ENCODE measurements at places on chromosomes 5 and 9. TPM values are rescaled to one million over a fixed set of nuclear protein-coding genes. Genes with fewer than 3 reads are reported as not detected.

Gene IL9
- not detected for total RNA-seq

Gene FBP2
- total RNA-seq: not detected

Gene NR4A3
- total RNA-seq: 42.2 TPM

Gene TMC1
- total RNA-seq: 0.36 TPM

Gene FRRS1L
- 12.8 TPM for total RNA-seq

Gene CCL21
- total RNA-seq: not detected

Gene SH2D3C
- total RNA-seq: 22.6 TPM

Gene SH3RF2
- total RNA-seq: 3.0 TPM

DNA sequence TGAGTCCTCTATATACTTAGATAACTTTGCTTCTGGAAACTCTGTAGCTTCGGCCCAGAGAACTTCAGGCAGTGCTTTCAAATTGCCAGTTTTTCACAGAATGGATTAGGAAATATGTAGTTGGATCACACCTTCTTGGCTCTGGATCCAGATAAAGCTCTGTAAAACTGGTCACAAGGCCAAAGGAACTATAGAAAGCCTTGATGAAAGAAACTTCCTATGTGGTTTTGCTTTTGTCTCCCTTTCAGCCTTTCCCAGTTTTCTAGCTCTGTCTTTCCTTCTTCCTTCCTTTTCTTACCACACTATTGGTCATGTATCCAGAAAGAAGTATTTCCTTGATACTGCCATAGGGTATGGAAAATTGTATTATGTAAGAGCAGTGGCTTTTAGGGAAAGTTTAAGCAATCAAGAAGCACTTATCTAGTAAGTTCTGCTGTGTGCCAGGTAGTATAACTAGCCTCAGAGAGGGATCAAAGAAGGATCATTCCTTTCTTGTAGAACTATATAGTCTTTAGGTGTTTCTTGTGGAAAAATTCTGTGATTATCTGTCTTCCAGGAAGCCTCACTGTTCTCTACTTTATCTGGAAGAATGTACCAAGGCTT lies 6.3 kb downstream of the GPR21 start:
- no peak for DNase-seq

DNA sequence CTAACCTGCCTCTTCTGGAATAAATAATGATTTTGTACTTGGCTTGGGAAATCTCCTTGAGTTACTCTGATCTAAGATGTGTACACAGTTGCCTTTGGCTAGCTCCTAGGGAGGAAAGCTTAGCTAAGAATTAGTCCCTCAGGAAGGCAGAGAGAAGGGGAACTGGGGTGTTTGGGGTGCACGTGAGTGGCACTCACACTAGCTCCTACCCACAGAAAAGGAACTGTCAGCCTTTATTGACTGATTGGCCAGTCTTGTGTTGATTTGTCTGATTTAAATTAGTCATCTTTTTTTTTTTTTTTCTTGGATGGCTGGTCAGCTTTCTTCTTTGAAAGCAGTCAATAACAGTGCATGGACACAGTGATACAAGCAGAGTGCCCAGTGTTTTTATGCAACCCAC lies 107.7 kb downstream of the DMRT2 start:
- no peak for DNase-seq

DNA sequence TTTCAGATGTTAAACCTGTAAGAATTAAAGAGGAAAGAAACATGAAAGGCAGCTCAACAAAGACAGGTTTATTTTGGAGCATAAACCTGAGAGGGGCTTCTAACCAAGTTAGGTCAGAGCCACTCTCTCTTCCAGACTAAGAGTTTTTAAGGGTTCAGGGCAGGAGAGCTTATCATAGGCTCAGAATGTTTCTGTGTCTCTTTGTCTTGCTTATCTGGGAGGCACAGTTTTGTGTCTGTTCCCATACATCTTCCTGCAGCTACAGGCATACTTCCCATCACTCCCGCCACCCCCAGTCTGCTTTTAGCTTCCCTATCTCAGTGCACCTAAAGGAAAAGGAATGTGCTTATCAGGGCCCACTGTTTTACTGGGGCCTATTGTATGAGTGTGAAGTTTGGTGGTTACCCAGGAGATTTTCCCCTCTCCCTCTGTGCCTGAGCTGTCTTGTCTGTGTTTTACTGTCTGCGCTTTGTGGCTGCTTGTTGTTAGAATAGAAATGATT lies 21.9 kb downstream of the CD14 start:
- DNase-seq: no peak

GRCh38 chr5:5751987-5752386 lies 329.5 kb downstream of the ICE1 start:
- DNase-seq: no peak

GRCh38 chr9:105443121-105443520 lies 4.7 kb upstream of the FSD1L start:
- DNase-seq: no peak

GRCh38 chr5:88659529-88660263 lies 223.3 kb downstream of the MEF2C start:
- peak; percentile 56 for DNase-seq

DNA sequence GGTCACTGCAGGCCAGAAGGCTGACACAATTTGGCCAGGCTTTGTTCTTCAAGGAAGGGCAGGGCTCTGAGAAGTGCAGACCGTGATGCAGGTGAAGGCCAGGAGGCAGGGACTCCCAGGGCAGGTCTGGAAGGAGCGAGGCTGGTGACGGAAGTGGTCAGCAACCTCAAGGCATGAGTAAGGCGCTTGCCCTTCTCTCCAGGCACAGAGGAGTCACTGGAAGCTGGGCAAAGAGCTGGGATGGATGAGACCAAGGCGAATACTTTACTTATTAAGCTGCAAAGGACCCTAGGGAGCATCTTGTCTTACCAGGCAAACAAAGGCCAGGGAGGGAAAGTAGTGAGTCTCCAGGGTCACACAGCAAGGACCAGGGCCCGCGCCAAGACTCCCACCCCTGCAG lies 18.6 kb downstream of the IRF1 start:
- peak; percentile 12 for DNase-seq

- no peak for DNase-seq
These were observed 413.2 kb downstream of the ACTL7B start for GRCh38 chr9:108442627-108443018.

- DNase-seq: no peak
These were observed 22.0 kb downstream of the GLRX start for GRCh38 chr5:95800553-95800952.

DNA sequence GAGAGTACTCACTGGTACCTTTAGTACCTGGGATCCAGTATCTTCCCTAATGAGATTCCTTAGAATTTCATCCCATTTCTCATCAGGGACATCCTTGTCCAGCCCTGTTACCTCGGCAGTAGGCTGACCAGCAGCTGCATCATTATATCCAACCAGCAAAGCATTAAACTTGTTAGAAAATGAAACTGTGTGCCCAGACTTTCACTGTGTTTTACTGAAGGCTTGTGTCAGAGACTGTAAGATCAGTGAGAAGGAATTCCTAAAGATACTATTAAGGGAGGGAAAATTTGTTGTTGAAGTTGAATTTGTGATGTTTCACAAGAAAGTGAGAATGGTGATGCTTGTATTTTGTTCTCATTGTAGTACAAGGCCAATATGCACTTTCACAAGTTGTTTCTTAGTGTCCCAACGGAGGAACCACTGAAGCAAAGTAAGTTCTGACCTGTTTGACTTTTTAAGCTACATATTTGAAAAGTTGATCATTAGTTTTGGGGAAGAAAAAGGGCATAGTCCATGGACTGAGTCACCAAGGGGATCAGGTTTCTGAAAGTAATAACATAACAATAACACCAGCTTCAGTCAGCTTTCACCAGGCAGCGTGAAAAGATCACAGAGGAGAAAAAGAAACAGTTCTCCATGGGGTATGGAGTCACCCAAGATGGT lies 48.8 kb downstream of the GRAMD2B start:
- DNase-seq: no peak

DNA sequence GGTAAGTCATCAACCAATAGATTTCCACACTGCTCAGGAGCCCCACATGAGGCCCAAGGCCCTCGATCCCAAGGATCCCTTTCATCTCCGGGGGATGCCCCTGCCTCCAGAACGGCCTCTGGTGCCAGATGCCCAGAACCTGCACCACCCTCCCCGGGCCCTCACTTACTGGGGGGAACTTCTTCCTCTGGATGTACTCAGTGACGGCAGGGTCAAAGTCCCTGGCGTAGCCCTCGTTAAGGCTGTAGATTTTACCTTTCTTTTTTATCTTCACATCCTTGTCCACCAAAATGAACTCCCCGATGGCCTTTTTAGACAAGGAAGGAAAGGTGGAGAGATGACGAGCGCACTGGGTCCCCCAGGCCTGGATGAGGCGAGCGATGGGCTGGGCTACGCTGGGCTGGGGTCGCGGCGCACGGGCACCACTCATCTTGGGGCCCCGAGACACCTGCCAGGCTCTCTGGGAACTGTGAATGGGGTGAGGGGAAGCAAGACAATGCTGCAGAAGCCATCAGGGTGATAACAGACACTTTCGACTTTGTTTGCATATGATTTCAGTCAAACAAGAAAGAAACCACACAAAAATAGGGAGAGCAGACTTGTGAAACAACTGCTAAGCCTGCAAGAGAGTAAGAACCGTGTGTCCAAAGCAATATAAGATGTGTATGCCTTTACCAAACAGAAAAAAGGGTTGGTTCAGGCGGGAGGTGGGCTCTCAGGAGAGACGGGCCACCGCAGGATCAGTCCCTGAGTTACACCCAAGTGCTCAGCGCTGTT lies 13.2 kb upstream of the FBP2 start:
- no peak for DNase-seq

GRCh38 chr9:33265211-33265865 lies 489 bp downstream of the CHMP5 start:
- DNase-seq: no peak

DNA sequence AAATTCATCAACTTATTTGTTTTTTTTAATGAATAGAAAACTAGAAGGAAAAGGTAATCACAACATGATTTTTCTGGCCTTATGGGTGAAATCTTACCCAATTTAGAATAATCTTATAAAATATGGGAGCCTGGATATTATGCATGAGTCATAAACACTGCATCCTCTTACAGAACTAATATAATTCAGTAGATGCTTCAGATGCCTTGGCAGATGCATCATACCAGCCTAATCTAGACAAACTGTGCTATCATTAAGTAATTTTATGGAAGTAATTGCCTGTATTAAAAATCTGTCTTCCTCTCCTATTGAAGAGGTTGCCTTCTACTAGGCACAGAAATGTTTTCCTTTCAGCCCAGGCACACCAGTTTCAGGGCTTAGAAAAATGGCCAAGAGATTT lies 2384.6 kb upstream of the WWC1 start:
- DNase-seq: no peak

DNA sequence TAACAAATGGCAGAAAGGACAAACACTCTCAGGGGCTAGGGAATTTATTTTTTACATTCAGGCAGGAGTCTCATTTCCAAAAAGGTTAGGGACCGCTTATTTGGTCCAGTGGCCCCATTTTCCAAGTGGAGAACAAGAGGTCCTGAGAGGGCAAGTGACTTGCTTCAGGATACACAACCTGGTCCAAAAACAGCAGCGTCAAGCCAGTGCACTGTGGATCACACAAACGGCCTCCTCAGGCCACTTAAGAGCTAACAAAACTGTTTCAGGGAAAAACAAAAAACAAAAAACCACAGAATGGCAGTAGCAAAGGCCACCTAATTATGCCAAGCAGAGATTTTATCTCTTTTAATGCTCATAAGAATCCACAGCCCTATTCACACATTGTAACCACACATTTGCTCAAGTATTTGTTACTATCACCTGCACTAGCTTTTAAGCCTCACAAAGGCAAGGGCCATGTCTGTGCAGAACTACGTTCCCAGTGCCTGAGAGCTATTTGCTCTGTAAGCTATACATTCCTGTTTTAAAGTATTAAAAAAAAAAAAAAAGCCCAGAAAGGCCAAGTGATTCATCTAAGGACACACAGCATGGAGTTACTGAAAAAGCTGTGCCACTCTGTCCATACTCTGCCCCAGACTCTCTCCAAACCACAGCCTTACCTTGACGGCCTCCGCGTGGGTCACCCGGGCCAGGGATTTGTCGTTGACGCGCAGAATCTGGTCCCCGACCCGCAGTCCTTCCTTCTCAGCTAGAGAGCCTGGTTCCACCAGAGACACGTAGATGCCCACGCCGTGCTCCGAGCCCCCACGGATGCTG lies 1.5 kb downstream of the WHRN start:
- DNase-seq: no peak

- DNase-seq: no peak
These were observed 782.8 kb upstream of the NUDT12 start for GRCh38 chr5:104345222-104346016.

DNA sequence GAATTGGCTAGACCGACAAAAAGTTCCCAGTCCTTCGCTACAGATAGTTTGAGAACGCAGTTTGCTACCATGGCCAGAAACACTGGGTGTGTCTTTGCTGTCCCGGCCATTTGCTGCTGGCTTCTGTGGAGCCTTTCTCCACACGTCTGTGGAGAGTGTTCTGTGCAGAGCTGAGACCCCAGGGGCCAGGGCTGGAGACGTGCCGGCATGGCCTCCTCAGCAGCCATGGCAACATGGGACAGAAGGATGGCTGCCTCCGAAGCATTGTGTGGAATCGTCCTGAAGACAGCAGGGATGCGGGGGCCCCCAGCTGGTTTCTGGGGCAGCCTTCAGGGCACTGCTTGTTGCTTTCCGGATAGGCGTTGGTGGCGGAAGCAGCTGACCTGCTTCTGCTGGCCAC lies 142.8 kb downstream of the GADD45G start:
- DNase-seq: no peak

DNA sequence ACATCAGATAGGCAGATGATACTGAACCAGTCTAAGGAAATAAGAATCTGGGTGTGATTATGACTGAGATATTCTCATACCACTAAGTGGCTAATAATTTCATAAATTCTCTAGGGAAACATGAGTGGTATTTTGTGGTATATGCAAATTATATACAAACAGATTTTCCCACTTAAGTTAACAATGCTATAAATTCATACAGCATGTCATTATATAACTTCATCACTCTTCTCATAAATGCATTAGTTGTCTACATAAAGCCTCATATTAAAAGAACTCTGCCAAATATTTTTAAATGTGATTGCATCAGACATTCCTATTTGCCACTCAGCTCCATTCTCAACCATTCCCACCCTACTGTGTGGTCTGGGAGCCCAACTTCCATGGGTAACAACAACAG lies 226.5 kb downstream of the TLE1 start:
- no peak for DNase-seq

- no peak for DNase-seq
These were observed 53.1 kb downstream of the HCN1 start for GRCh38 chr5:45643056-45643455.

GRCh38 chr9:91428436-91428835 lies 4.8 kb upstream of the NFIL3 start:
- DNase-seq: no peak

DNA sequence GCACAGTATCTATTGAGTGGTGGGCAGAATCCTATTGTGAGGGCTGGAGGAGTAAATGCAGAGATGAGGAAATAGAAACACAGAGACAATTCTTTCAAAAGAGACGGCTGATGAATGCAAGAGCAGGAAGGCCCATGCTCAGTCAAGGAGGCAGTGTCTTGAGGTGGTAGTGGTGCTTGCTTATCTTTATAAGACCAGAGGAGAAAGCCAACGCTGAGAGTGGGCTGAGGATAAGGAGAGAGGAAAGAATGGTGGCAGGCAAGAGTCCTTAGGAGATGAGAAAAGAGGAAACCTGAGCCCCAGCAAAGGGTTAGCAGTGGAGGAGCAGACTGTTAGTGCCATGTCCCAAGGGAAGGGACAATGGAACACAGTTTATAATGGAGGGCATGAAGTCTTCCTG lies 86.0 kb downstream of the SNCAIP start:
- no peak for DNase-seq
